ENCODE measurements at places on chromosomes 2 and 18. TPM values are rescaled to one million over a fixed set of nuclear protein-coding genes. Genes with fewer than 3 reads are reported as not detected.
A peak's percentile ranks its signal among the peaks of the same experiment; 100 is the strongest.

CLIP4 gene
- 12.1 TPM for polyA plus RNA-seq

C2orf92 gene
- polyA plus RNA-seq: 3.1 TPM

C2orf78 gene
- not detected for polyA plus RNA-seq

GRCh38 chr2:18077231-18077630, 198.8 kb downstream of the KCNS3 start:
- no peak for DNase-seq

DNA sequence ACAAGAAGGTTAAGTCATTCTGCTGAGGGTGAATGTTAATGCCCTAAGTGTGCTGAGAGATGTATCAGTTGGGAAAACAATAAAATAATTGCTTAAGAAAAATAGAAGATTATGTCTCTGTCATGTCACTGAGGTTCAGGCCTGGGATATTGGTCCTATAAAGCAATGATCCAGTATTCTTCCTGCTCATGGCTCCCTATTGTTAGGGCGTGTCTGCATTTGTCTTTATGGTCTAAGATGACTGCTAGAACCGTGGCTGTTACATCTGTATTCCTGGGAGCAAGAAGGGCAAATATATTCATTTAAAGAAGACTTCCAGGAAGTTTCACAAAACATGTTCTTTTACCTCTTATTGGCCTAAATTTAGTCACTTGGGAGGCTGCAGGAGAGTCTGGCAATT, 125.0 kb downstream of the KCNE4 start:
- no peak for DNase-seq

GRCh38 chr2:206982360-206982955, 43.1 kb downstream of the CPO start:
- DNase-seq: no peak

DNA sequence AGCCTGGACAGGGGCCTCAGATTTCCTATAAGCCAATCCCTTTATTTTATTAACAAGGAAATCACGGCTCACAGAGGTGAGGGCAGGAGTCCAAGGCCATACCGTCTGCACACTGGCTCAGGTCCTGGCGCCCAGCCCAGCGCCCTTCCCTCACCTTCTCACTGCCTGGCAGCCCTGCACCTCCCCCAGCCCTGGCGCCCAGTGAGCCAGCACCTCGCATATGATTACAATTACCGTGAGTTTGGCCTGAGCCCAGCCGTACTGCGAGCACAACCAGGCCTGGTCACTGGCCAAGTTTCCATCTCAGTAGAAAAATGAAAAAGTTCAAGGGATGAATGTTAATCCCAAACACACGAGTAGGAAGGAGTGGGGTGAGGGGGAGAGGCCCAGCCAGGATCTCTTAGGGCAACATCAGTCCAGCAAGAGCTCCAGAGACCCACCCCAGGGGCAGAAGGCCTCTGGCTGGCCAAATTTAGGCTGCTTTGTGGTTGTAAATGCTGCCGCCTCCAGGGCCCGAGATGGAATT, 68.4 kb downstream of the MCFD2 start:
- peak; percentile 99 for DNase-seq

All from stomach (tissue), 19 donors.